Activated CD4-positive, alpha-beta T cell treated with anti-CD3 and anti-CD28 coated beads, Interleukin-2, amount 50 U/mL, for 24 hours (primary cell): ENCODE measurements at places on chromosomes 5 and 9.

GRCh38 chr9:82600536-82601292 lies 462.2 kb downstream of the RASEF start:
- no peak for DNase-seq

DNA sequence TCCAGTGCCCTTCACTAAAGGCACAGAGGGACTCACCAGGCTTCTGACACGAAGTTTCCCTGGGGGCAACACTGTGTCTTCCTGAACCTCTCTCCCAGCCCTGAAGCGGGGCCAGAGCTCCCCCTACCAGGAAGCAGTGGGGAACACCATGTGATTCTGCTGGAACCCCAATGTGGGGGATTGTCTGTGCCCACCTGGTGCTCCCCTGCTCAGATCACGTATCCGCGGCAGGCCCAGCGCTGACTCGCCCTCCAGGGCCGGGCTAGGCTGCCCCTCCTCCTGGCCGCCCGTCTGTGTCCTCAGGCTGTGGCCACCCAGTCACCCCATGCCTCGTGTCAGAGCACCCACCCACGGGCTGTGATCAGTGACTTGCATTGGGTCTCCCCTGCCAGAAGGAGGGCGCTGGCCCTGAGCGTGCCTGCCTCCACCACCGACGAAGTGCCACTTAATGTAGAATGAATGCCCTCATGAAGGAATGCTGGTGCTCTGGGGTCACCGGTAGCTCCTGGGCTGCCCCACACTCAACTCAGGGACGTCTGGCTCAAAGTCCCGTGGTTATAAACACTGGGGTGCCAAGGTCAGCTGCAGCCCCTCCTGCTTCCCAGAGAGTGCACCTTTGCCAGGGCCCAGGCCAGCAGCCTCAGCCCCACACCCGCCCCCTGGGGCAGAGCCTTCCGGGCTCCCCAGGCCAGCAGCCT lies 22.1 kb downstream of the SARDH start:
- no peak for DNase-seq

- DNase-seq = no peak
Observed at GRCh38 chr5:34728236-34728635, 72.1 kb downstream of the RAI14 start.

GRCh38 chr5:60223342-60223741 lies 329.8 kb upstream of the PDE4D start:
- no peak for DNase-seq

- no peak for DNase-seq
Observed at GRCh38 chr9:37378613-37379004, 43.9 kb upstream of the GRHPR start.

DNA sequence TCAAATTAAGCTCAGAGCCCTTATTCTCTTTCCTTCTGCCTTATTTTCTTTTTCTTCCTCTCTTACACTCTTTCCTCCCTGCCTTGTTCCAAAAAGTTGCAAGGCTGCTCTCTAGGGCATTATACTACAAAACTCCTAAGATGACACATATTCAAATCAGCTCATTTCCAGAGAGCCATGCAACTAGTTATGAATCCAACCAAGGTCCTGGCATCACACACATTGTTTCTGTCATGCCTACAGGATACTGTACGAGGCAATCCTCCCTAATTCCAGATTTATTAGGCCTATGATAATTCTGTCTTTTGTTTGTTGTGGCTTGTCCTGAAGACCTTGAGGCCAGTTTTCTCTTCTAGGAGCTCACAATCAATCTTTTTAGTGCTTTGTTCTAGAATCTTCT lies 87.0 kb upstream of the TBCA start:
- DNase-seq = no peak

DNA sequence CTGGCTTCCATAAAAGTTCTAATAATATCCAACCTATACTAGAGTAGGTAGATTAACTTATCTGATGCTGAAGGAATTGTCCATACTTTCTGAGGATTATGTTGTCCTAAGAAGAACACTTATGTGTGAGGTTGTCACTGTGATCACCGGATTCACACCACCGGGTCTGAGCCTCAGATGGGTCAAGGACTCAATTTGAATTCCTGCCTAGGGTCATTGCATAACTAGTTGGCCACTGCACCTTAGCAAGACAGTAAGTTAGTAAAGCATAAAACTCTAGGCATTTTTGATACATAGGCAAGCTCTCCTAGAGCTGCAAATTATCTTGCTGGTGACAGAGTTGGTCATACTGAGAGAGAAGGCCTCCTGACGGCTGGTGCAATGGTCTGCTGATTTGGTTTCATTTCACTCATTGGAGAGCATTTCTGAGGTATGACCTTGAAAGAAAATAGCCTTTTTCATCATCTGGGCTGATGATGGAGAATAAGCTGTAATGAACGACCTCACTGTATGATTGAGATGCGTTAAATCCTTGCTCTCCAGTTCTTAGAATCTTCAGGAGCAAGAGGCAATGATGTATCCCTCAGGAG lies 72.0 kb upstream of the CKMT2 start:
- DNase-seq = no peak

GRCh38 chr5:132219289-132219970 lies 8.2 kb downstream of the P4HA2 start:
- no peak for DNase-seq
